Kasumi-1 (cell line): ENCODE measurements at places on chromosomes 5 and 9.

DNA sequence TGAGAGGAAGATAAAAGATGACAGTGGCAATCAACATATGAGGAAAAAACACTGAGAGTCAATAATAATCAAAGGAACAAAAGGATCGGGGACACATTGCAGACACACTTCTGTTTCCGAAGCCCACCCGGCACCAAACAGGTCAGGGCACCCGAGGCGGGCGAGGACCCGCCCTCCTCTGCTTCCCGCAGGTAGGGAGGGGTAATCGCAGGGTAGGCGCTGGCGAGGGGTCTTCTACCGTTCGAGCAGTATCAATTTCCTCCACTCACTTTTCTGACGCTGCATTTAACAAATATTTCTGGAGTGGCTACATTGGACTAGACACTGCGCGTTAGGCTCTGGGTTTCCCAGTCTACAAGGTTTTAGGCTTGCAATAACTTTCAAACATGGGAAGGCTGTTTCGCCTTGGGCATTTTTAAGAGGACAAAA lies 1.3 kb downstream of the TXN start:
- no peak for DNase-seq

DNA sequence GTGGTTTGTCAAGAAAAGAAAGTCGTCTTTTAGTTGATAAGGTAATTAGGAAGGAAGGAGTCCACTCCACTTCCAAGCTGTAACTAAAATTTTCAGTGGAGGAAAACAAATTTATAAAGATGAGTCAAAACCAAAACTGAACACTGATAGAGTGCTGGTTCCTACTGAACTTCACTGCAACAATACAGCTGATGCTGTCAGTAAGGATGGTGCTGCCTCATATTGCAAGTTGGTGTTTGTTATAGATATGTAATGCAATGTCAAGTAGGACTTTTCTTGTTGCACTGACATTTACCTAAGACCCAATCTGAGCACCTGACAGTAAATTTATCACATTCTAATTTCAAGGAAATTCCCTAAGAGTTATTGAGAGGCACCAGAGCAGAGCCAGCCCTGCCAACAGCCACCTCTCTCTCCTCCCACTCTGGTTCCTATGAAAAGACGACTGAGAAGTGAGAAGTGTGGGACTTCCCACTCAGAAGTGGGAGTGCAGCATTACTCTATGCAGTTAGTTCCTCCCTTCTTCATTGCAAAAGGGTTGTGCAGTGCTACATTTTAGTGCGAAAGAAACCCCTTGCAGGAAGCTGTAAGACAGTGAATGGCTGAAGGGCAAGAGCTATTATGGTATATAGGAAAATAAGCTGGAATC lies 350.8 kb downstream of the NFIB start:
- DNase-seq: no peak

DNA sequence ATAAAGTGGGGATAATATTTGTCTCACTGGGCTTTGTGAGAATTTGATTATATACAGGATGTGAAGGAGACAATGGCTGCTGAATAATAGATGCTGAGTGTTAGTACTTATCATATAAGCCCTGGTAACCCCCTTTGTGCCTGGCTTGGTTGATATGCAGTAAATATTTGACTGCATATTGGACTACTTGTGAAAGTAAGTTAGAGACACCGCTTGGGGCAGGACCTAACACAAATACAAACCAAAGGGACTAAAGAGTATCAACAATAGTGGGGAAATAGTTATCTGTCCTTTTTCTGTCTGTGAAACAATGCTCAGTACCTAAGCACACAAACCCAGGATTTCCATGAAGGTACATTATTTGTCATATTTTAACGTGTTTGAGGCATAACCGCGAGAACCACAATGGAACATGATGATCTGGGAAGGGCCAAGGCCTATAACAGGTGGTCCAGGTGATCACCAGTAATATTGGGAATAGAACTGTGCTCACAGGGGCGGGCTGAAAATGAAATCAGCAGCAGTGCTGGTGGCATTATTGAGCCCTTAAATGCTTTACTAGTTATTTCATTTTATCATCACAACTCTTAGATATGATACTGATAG lies 138.2 kb upstream of the SMARCA2 start:
- no peak for DNase-seq

DNA sequence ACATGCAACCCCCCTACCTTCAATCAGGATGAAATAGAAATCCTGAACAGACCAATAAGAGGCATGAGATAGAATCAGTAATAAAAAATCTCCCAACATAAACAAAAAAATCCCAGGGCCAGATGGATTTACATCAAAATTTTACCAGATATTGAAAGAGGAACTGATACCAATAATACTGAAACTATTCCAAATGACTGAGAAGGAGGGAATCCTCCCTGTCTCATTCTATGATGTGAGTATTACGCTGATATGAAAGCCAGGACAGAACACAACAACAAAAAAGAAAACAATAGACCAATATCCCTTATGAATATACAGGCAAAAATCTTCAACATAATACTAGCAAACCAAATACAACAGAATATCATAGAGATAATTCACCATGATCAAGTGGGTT lies 109.0 kb upstream of the SMC2 start:
- DNase-seq: no peak

- no peak for DNase-seq
Measured at GRCh38 chr5:172883066-172883465, 49.0 kb downstream of the ERGIC1 start.

- DNase-seq: no peak
Measured at GRCh38 chr5:132265336-132266030, 8.0 kb downstream of the PDLIM4 start.

DNA sequence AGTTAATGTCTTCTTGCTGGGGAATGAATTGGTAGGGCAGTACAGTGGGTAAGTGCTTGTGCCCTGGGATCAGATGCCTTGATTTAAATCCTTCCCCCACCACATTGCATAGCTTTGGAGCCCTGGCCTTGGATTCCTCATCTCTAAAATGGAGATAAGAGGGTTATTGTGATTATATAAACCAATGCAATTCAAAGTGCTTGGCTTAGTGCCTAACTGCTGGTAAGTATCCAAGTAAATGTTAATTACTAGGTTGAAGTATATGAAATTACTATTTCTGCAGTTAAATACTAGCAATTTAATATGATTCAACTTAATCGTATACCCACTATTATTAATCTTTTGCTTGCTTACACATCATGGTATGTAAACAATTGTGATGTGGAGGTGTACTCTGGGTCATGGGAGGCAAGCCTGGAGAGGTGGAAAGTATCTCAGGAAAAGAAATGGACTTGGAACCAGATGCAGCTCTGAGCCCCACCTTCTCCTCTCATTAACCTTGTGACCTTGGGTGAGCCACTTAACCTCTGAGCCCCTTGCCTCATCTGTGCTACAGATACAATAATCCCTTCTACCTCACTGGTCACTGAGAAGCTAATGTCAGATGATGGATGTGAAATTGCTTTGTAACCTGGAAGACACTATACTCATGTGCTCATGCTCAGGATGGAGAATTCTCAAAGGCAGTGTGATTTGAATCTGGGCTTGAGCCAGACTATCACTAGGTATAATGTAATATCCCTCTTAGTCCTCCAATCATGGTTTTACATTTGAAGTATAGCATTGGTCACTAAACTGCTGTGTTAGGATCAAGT lies 23.8 kb downstream of the NEUROG1 start:
- no peak for DNase-seq

DNA sequence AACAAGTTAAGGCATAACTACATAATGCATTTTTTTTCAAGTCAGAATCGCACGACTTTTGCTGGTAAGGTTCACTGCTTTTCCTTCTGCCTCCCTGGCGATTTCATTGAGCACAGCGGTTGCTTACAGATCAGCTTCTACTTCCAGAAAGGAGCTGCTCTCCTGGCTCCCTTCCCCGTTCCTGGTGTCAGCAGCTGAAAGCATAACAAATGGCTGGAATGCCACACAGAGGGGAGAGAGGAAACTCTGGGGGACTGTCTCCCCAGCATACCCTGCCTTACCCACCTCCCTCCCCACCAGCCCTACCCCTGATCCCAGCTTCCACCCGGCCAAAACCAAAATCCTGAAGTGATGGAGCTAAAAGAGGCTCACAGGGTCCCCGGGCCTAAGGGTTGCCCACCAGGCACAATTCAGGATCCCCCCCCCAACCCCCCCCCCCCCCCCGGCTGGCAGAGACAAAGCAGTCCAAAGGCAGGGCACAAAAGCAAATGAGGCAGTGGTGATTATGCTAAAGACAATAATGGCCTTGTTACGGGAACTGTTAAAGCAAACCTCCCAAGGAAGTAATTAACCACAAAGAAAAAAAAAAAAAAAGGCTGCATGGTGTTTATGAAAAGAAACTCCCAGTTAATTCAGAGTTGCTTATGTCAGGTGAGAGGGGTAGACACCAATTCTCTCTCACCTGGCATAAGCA lies 126.1 kb upstream of the WWC1 start:
- no peak for DNase-seq

DNA sequence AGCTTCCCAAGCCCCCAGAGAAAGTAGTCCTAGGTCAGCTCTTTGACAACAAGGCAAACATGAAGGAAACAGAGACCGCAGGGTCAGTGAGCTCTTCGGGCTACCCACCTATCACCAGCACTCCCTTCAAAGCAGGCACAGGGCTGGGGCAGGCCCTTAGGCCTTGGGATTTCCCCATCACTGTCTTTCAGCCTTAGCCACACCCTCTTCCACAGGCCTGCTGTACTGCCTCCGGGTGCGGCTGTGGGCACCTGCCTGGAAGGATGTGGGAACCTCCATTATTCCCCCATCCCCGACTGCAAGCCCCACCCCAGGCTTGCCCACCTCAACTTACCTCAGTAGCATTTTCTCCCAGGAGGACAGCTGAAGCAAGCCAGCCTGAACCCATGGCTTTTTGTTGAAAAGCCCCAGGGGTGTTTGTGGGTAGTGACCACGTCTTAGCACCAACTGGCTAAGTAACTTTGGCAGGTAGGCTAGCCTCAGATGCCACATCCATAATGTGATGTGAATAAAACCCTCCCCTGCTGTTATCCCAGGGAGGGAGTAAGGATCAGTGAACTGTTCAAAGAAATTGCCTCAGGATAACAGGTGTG lies 100.2 kb downstream of the PIK3R1 start:
- no peak for DNase-seq

DNA sequence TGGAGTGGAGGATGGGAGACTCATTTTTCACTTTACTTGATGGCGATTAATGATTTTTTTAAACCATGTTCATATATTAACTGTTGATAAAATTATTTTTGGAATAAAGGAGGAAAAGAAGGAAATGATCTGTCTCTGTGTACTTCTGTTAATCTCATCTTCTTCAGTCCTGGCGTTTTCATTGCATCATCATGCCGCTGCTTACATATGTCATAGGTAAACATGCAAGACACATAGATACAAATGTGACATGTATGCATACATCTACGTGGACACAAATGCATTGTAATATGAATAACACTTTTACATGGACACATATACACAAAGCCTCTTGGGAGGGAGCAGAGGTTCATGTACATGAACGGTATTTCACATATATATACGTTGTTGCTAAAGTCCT lies 10.0 kb downstream of the TMEM174 start:
- DNase-seq: no peak

DNA sequence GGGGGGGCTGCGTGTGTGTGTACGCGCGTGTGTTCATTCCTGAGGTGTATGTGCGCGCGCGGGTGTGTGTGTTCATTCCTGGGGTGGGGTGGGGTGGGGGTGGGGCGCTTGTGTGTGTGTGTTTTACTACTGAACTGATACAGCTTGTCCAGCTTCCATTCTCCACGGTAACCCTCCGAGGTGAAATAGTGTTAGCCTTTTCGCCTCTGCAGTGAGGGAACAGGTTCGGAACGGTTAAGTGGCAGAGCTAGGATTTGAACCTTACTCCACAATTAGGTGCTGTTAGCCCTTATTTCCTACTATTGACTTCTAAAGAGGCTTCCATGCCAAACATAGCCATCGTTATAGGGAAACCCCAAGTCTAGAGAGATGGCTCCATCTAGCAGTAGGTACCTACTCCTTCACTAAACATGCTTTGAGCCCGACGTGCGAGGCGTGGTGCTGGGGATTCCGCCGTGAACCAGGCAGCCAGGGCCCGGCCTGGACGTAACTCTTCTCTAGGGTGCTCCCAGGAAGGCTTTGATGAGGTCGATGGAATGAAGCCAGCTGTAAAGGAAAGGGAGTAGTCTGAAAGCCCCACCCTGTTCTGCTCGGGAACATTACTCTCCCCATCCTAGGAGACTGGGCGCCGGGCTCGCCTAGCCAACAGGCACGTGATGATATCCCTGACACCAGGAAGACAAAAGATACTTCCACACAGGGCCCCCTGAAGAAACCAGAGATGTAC lies 782 bp upstream of the SKP1 start:
- DNase-seq: peak; percentile 30

DNA sequence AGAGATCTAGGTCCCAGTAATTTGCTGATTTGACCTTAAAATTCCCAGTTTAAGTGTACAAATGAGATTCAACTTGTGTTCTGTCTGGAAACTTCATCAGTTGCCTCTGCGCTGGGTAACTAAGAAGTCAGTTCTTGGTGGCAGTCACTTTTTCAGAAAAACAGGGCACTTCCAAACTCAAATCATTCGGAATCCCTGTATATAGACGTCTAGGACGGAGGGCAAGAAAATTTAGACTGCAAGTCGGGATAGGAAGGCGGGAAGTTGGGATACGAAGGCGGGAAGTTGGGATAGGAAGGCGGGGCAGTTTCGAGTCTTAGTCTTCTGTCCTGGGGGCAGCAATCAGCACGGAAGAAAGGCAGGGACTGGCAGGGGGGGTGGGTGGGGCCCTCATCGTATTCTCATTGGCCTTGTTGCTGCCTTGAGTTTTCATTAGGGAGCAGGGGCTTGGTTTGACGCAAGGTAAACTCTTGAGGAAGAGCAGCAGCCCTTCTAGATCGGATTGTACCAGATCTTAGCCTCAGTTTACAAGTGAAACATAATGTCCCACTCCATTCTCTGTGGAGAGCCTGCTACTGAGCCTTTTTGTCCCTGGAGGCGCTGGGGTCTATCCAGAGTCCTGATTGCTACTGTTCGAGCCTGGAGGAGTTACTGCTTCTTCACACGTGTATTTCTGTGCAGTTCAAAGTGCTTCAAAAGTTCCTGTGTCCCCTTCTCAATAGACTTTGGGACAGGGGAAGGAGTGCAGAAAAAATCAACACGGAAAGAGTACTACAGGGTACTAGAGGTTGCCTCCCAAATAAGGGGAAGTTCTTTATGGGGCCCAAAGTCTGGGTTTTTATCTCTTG lies 2.7 kb upstream of the PURA start:
- DNase-seq: peak; percentile 26

DNA sequence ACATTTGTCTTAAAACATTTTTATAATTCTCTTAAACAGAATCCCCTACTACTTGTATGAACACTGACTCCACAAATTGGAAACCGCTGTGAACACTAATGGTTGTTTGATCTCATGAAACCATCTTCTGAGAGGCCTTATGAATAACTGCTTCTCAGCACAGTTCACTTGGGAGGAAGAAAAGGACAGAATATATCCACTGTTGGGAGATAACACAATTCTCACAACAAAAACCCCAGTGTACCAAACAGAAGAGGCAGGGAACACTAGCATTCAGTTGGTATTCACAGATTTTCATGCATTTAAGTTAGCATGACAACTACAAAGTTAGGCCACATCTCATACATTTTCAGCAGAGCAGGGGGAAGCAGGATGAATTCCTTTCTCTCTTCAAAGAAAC lies 89.0 kb upstream of the SELENOP start:
- no peak for DNase-seq
